Dermis lymphatic vessel endothelial cell (primary cell): ENCODE measurements at places on chromosomes 6 and 20. TPM values are rescaled to one million over a fixed set of nuclear protein-coding genes. Genes with fewer than 3 reads are reported as not detected.

Gene TRIM31
- total RNA-seq, result not detected in 2 replicates

Gene LST1
- total RNA-seq, result 0.11 and 0.26 TPM in 2 replicates

Gene F13A1
- total RNA-seq, result not detected in 2 replicates

Gene SIGLEC1
- total RNA-seq, result not detected in 2 replicates

Gene FAM83C
- total RNA-seq, result under 0.01 TPM in 1 of 2 replicates, not detected in the other
